Chondrocyte (in vitro differentiated cells): ENCODE measurements at places on chromosomes 13 and 19. TPM values are rescaled to one million over a fixed set of nuclear protein-coding genes. Genes with fewer than 3 reads are reported as not detected.

The ZNF772 gene
- 6.0 to 12.8 TPM (median 7.0 TPM) in 3 replicates for total RNA-seq

The LRRC4B gene
- 0.31 to 1.2 TPM (median 0.52 TPM) in 3 replicates for total RNA-seq

The GRIN2D gene
- 2.4 to 5.1 TPM (median 4.9 TPM) in 3 replicates for total RNA-seq

The CDC42EP5 gene
- total RNA-seq = 62.9 to 66.4 TPM (median 66.4 TPM) in 3 replicates

The LENG9 gene
- 10.2 to 14.8 TPM (median 13.2 TPM) in 3 replicates for total RNA-seq

- DNase-seq = no peak
Measured at GRCh38 chr13:96903085-96903484, 91.2 kb downstream of the OXGR1 start.

GRCh38 chr13:113170511-113170910, 12.1 kb downstream of the PROZ start:
- DNase-seq = no peak

GRCh38 chr13:33076001-33076992, 60.1 kb downstream of the KL start:
- DNase-seq = no peak

- no peak for DNase-seq
Measured at GRCh38 chr13:92436924-92437323, 789.7 kb upstream of the GPC6 start.

DNA sequence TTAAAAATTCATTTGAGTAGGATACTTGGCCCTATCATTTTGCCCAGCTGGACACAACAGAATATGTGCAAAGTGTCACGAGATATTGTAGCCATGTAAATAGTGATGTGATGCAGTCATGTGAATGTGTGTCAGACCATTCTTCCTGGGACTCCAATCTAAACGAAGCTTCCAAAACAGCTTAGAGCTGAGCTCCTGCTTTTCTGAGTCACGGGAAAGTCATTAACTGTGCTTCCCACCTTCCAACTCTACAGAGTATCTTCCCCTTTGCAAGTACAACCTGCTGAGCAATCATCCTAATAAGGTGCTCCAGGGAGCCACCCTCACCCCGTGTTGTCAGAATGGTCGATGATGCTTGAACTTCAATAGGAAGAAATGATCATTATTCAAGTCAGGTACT, 294.7 kb downstream of the MYO16 start:
- DNase-seq = no peak

DNA sequence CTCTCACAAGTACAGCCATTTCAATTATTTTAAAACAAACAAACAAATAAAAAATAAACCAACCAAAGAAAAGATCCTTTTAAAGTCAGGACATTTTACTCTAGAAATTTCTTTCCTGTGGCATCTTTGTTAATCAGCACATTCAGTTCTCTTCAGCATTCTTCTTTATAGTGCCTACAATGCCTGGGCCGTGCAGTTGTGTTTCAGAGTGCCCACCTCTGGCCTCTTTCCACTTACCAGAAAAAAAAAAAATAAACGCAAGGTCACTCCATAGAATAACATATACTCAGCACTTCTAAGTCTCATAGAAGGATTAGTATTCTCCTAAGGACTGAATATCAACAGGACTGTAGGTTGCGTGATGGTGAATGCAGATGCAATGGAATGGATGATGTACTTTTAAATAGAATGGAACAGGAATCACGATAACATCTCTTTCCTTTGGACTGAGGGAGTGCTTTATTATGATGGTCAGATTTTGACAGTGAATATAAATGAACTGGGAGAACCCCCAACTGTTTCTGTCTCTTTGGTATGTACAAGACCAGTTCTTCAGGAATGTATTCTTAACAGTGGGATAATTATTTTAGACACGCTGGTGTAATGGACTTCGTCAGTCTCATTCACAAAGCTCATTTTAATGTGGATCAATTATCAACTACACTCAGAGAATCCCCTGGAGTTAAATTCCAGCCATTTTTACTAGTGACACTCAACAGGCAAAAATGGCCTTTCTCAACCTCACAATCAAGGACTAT, 125.0 kb upstream of the NBEA start:
- no peak for DNase-seq

GRCh38 chr13:49629947-49630346, 1.6 kb downstream of the ARL11 start:
- DNase-seq = no peak

DNA sequence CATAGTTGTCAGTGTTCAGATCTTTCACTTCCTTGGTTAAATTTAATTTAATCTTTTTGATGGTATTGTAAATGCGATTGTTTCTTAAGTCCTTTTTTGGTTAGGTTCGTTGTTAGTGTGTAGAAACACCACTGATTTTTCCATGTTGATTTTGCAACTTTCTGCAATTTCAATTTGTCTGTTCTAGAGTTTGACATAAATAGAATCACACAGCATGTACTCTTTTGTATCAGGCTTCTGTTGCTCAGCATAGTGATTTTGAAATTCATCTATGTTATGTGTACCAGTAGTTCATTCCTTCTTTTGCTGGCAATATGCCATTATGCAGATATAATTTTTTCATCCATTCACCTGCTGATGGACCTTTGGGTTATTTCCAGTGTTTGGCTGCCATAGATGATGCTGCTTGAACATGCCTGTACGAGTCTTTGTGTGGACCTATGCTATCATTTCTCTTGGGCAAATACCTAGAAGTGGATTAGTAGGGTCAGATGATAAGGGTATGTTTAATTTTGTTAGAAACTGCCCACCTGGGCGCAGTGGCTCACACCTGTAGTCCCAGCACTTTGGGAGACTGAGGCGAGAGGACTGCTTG, 33.1 kb downstream of the BICRA start:
- no peak for DNase-seq

- DNase-seq = no peak
Measured at GRCh38 chr19:1472231-1473084, 6.6 kb downstream of the C19orf25 start.

DNA sequence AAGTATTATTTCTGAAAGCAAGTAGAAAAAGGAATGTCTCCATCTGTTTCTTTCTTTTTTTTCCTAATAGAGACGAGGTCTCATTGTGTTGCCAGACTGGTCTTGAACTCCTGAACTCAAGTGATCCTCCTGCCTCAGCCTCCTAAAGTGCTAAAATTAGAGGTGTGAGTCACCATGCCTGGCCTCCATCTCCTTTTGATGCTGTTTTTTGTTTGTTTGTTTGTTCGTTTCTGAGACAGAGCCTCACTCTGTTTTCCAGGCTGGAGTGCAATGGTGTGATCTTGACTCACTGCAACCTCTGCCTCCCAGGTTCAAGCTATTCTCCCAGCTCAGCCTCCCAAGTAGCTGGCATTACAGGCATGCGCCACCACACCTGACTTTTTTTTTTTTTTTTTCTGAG, 14.5 kb upstream of the ABCC4 start:
- DNase-seq = no peak
